IMR-90 (cell line): ENCODE measurements at places on chromosomes 16 and 17. TPM values are rescaled to one million over a fixed set of nuclear protein-coding genes. Genes with fewer than 3 reads are reported as not detected.

Gene USH1G
- total RNA-seq: not detected in 2 replicates

- H3K27me3 ChIP-seq: no peaks in the 10 kb centered on the region
- peak overlapping the region; percentile 72 for H3K27ac ChIP-seq
- peaks cover 5% of the 10 kb centered on the region for H3K4me1 ChIP-seq
- peak; percentile 98 for DNase-seq
- no peaks in the 10 kb centered on the region for H3K36me3 ChIP-seq
- no peak overlapping the region for H3K4me3 ChIP-seq
Observed at GRCh38 chr16:77780378-77780837, 8.0 kb upstream of the VAT1L start.

DNA sequence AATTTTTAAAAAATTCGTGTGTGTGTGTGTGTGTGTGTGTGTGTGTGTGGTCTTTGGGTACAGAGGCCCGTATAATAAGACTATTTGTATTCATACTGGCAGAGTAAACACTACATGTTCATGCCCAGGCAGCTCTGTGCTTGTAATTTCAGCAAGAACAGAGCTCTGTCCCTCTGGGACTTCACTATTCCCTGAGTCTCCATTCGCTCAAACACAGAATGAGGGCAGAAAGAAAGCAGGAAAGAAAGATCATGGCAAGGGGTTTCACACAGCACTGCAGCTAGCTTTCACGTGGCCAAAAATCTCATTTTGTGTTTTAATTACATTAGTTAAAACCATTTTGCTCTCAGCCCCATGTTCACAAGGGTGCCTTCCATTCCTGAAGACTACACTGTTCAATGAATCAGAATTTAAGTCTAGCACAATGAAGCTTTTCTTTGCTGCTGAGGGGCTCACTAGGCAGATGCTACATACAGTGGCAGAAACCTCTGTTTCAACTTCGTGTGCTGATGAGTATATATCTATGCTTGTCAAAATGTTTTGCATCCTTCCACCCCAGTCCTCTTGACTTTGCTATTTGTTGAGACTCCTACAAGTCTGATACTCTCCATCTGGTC, 198.4 kb upstream of the C17orf78 start:
- peaks cover 4% of the 10 kb centered on the region; the same call in 1 of the 2 replicates for H3K36me3 ChIP-seq
- H3K27ac ChIP-seq: no peak overlapping the region
- H3K27me3 ChIP-seq: no peaks in the 10 kb centered on the region
- 0 out of 2 replicates have a peak, but pooled peaks cover 2% of the 10 kb centered on the region for H3K4me1 ChIP-seq
- DNase-seq: no peak

DNA sequence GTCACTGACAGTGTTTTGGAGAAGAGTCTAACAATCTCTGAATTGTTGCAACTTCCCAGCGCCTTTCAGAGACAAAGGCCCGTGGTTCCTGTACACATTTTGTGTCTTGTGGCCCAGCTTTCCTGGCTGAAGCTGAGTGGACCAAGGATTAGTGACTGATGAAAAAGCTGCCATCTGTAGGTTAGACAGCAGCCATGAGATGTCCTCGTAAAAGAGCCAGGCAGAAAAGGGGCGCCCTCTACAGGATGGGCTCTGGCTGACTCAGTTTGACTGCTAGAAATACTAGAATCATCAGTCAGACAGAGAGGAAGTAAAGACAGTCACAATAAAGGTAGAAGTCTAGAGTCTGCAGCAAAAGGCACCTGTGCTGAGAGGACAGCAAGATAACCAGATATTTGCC, 26.5 kb upstream of the NF1 start:
- H3K27me3 ChIP-seq: no peaks in the 10 kb centered on the region
- peaks cover 11% of the 10 kb centered on the region for H3K4me1 ChIP-seq
- no peak overlapping the region for H3K4me3 ChIP-seq
- peak; percentile 41 for DNase-seq

DNA sequence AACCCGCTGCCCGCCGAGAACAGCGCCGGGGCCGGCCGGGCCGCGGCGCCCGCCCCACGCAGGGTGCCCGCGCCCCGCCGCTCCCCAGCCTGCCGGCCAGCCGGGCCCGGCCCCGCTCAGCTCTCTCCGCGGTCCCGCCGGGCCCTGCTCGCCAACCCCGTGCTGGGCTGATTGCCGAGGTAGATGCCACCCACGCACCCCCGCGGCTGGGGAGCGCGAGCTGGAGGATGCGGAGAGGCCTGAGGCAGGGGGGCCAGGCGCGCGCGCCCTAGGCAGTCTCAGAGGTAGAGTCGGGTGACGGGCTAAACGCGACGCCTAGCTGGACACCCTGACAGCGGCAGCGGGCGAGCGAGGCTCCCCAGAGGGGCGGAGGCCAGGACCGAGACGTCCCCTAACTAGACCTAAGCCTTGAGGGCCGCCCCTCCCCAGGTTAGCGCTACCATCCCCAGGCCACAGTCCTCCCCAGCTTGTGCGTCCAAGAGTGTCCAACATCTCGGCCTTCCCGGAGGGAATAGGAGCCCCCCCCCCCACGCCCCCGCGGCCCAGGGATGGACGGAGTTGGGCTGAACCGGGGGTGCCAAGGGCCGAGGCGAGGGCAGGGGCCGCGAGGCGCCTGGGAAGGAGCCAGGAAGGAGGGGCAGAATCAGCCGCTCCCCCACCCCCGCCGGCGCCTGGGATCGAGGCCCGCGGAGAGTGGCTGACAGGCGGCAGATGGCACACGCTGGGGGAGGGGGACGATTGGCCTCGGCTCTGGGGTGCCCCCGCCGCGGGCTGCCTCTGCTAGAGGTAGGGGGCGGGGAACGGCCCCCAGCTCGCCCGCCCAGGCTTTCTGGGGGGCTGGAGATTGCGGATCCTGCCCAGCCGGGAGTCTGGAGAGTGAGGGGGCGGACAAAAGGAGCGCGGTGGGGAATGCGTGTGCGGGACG, 2.5 kb upstream of the ZNF423 start:
- DNase-seq: no peak
- H3K4me1 ChIP-seq: peaks cover 2% of the 10 kb centered on the region; the same call in 1 of the 2 replicates

DNA sequence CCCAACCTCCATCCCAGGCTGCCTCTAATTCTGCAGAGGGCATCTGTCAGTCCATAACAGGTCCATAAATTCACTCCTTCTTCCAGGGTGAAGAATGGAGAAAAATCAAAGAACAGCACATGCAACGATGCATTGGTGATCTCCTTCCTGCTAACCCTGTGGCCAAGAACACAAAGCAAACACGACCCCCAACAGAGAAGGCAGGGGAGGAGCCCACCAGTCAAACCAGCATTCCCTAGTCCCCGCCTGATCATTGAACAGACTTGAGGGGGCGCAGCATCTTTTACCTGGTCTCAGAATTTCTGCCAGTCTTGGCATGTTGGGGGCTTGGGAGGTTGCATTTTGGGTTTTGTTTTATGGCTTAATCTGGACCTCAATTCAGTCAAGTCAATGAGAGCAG, 476.0 kb downstream of the SLC39A11 start:
- no peak overlapping the region for H3K27ac ChIP-seq
- H3K36me3 ChIP-seq: no peaks in the 10 kb centered on the region
- H3K4me1 ChIP-seq: peaks cover 12% of the 10 kb centered on the region

GRCh38 chr17:65228734-65229620, 91.8 kb downstream of the RGS9 start:
- peaks cover 2% of the 10 kb centered on the region; the same call in 1 of the 2 replicates for H3K4me1 ChIP-seq
- no peaks in the 10 kb centered on the region for H3K36me3 ChIP-seq
- no peak overlapping the region for H3K4me3 ChIP-seq
- no peak overlapping the region for H3K27ac ChIP-seq

- H3K27ac ChIP-seq: peak overlapping the region; percentile 61
- peak overlapping the region; percentile 65 for H3K4me3 ChIP-seq
- peaks cover 5% of the 10 kb centered on the region for H3K4me1 ChIP-seq
- H3K27me3 ChIP-seq: no peaks in the 10 kb centered on the region
- DNase-seq: no peak
Observed at GRCh38 chr16:30444231-30445148, 1.2 kb downstream of the SEPHS2 start.

DNA sequence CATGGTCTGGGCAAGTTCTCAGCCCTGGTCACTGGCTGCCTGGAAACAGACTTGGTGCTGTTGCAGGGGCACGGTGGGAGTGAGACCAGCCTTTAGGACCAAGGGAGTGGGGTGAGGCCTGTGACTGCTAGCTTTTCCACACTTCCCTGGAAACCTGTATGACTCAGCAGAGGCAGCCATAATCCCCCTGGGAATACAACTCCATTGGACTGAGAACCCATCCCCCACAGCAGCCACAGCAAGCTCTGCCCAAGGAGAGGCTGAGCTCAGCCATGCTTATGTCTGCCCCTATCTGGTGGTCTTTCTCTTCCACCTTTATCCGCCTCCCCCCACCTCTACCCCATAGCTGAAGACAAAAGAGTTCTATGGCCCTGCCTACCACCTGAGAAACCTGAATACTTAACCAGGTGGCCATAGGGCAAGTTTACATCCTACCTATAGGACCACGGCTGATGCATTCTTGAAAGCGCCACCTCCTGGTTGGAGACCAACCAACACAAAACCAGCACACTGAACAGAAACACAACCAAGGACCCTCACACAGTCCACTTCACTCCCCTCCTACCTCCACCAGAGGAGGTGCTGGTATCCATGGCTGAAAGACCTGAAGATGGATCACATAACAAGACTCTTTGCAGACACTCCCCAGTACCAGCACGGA, 816.2 kb upstream of the SOX9 start:
- H3K27ac ChIP-seq: no peak overlapping the region
- H3K4me1 ChIP-seq: no peaks in the 10 kb centered on the region
- H3K36me3 ChIP-seq: no peaks in the 10 kb centered on the region
- no peak overlapping the region for H3K4me3 ChIP-seq
